Kidney glomerular epithelial cell (primary cell): ENCODE measurements at places on chromosomes 5 and 9.

- peak; percentile 14 for DNase-seq
Observed at GRCh38 chr5:133552925-133553525, 59.3 kb downstream of the FSTL4 start.

- no peak for DNase-seq
Observed at GRCh38 chr9:121325387-121325786, 44.7 kb downstream of the STOM start.

GRCh38 chr5:144173766-144174165 lies 3.1 kb downstream of the KCTD16 start:
- DNase-seq: no peak

GRCh38 chr5:135724617-135725016 lies 109.8 kb upstream of the SLC25A48 start:
- DNase-seq: no peak

GRCh38 chr5:164470312-164470711 lies 964.9 kb downstream of the MAT2B start:
- no peak for DNase-seq

DNA sequence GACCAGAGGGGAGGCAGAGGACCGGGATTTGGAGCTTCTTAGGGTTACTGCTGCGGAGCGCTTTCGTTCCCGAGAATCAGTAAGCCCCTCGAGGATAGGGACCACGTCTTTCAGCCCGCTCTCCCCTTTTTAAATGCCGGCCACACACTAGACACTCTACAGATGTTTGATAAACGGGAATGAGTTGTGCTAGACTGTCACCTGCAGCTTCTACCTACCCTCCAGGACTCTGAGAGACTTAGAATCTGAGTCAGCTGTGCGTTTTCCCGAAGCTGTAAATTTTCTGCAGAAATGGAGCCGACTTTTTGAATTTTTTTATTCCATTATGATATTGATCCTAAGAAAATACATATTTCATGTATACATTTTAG lies 670 bp downstream of the CCDC171 start:
- DNase-seq: no peak

GRCh38 chr9:112861638-112862555 lies 28.8 kb downstream of the SLC46A2 start:
- DNase-seq: no peak

- DNase-seq: no peak
Observed at GRCh38 chr9:74901001-74901400, 13.3 kb upstream of the TRPM6 start.

- peak; percentile 25 for DNase-seq
Observed at GRCh38 chr5:32076699-32077695, 97.1 kb downstream of the GOLPH3 start.

DNA sequence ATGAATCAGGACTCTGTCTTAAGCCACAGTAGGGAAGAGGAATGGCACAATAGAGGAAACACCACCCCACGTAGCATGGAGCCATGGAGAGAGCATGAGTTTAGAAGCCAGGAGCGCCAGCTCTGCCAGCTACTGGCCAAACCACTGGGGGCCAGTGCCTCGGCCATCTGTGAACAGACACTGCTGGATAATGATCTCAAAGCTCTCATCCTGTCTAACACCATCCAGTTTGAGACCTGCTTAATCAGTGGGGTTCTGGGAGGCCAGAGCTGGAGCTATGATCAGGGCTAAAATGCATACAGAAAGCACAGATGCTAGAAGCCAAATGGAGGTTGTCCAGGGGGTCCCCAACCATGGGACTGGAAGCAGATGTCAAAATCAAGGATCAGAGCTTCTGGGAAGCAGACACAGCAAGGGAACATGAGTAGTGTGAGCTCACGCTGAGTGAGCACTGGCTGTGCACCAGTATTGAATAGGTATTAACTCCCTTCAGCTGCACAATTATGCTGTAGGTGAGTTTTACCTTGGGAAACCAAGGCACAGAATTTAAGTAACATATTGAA lies 92.7 kb downstream of the KCNIP1 start:
- DNase-seq: no peak

GRCh38 chr9:125687163-125687863 lies 19.7 kb downstream of the MAPKAP1 start:
- DNase-seq: no peak

DNA sequence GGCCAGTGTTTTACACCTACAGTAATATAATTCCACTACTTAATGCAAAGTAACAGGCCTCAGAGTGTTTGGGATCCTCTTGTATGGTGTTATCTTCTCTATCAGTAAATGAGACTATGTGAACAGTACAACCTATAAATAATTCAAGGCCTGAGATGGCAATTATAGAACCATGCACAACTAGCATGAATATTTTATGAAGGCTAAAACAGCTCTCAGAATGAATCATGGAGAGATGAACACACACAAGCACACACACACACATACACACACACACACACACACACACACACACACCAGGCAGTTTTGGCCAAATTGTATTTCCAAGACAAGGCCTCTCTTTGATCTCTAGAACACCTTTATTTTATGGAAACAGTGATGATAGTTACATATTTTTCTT lies 224.9 kb downstream of the EBF1 start:
- no peak for DNase-seq

DNA sequence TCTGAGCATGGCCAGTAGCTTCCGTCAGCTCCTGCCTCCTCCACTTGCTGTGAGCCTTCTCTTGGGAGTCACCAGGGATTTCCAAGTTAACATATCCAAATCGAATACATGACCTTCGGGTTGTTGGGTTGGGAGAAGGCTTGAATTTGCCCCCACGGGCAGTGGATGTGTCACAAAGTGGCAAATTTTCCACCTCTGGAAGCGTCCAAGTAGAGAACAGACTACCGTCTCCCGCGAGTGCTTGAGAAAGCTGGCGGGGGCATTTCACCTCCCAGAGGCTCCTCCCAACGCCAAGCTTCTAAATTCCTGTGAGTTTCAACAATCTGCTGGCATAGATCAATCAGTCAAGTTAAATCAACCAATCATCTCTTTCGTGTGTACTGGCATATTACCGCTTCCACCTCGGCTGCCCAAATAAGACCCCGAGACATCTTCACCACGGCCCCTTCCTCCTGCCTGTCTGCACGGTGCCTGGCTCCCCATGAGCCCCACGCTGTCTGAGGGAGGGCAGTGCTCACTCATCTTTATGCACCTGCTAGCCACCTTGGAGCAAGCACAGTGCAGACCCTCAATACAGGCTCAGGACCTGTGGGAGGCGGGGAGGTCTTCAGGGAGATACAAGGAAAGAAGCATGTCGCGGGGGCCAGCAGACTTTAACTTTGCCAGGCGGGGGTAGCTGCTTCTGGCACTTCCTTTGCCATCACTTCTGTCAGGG lies 79.1 kb downstream of the MRPL36 start:
- no peak for DNase-seq

- DNase-seq: peak; percentile 49
Observed at GRCh38 chr5:61313960-61314681, 17.9 kb upstream of the ZSWIM6 start.

DNA sequence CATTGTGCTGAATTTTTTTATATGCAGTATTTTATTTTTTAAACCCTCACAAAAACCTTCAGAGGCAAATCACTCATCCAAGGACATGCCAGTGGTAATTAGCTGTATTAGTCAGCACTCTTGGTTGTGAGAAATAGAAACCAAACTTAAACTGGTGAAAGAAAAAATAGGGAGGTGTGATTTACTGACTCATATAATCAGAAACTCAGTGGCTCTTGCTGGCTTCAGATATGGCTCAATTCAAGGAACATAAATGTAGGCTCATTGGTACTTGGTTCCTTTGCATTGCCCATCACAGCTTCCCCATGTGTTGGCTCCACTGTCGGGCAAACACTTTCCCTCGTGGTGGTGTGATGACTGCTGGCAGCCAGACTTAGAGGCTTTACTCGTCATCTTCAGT lies 497.2 kb downstream of the MAT2B start:
- peak; percentile 42 for DNase-seq

GRCh38 chr5:74452856-74453255 lies 187.7 kb downstream of the ENC1 start:
- DNase-seq: no peak

DNA sequence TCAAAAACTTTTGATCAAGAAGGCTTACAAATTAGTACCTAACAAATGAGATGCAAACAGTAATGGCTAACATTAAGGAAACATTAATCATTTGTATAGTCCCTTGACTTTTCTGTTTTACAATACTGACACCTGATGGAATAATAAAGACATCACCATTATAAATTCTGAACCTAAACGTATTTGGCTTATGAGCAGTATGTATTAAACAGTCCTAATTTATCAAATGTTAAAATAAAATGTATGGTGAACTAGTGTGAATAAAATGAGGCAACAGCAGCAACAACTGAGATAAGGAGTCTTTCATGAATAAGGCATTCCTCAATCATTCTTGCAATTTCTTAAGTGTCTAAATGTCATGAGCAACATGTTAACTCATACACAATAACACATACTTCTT lies 6.0 kb downstream of the PUM3 start:
- DNase-seq: peak; percentile 16

DNA sequence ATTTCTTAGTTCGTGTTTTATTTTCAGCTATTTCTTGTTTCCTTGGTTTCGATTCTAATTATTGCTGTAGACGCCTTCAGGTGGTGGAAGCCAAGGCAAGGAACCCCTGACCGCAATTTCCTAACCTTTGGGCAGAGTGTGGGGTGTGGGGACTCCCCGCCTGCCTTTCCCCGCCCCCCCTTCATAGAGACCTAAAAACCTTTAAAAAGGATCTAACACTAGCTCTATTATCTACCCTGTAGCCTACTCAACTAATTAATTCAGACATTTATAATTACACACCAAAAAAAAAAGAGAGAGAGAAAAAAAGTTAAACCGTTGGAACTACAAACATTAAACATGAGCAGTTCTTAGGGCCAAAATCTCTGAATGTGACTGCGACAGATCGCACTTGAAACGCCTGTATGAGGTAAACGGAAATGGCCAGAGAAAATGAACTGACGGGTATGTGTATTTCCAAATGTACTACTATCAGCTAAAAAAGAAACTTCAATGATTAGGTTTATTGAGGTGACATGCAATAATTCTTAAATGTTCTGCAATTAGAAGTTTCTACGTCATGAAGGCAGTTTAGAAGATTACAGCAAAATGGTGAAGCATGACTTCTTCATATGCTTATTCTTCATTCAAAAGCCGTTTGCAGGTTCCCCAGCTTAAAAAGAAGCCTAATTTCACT lies 19.0 kb upstream of the FER start:
- DNase-seq: no peak

DNA sequence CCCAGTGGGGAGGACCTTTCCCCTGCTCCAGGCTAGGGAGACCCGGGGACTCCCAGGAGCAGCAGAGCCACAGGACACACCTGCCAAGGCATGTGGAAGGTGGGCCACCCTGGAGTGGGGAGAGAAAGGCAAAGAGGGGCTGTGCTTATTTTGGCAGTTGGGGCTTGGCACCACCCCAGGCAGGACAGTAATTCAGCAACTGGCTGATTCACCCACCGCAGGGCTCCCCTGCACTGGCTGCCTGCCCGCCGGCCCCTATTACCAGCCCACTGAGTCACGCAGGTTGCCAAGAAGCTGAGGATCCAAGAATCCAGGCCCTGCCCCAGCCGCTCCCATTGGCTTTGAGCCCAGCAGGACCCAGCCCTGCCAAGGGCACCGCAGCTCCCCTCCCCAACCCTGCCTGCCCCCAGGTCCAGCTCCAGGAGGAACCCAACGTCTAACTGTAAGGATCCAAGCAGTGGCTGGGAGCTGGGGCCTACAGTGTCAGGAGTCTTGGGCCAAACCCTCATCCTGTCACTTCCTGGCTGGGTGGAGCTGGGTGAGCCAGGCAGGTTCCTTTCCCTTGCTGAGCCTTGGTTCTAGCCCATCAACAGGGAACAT lies 14.2 kb upstream of the RALGDS start:
- peak; percentile 93 for DNase-seq

DNA sequence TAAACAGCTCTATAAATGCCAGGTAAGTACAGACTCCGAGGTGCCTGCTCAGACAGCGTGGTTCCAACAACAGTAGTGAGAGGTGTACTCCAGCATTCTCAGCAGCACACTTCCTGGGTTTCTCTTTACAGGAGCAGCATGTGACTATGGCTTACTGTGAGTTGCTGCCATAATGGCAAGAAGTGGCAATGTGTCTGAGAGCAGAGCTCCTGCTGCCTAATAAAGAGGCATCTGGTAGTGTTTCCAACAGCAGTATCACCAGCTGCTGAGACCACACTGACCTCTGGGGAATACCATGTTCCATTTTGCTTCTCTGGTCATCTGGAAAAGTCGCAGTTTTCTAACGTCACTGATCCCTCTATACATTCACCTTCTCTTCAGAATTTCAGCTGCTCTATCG lies 398.2 kb downstream of the SLCO4C1 start:
- no peak for DNase-seq

DNA sequence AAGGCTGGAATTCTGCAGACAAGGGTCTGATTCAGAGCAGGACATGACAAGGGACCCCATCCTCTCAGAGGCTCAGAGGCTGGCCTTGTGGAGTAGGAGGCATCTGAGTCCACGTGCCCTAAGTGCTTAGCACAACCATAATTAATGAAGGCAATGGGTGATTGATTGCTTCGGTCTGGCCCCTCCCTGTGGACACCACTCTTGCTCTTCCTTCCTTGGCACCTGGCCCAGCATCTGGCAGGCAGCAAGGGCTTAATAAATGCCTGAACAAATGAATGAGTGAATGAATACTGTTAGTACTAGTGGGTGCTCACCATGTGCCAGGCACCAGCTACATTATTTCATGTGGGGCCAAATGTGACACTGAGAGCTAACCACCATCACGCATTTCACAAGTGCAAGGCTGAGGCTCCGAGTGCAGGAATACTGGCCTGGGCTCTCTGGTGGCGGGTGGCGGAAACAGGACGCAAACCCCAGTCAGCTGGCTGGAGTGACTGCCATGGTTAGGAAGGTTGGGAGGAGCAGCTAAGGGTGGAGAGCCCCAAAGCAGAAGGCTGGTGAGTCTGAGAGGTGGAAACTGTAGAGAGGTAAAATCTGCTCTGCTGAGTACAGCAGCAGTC lies 53.6 kb downstream of the ASS1 start:
- no peak for DNase-seq

DNA sequence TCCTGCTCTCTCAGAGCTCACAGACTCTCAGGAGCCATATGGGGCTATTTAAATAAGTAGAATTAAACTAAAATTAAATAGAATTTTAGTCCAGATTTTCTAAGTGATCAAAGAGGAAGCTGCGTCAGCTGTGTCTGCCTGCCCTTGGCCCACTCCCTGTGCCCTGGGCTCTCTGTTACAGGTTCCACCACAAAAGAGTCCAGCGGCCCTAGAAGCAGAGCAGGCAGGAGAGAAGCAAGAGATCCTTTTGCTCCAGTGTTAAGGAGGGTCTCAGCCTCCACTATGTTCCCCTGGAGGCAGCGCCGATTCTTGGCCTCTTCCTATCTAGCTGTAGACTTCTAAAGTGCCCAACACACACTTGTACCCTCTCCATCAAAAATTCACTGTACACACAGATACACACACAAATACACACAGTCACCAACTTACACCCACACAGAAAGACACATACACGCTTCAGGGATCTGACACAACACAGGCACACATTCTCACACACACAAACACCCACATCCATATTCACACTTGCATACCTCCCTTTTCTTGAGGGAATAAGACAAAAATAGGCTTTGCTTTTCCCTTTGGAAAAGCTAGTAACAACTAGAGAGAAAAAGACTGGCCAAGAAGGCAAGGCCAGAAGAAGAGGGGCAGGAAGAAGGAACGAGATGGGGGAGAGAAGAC lies 5.5 kb upstream of the TNIP1 start:
- DNase-seq: peak; percentile 53

GRCh38 chr5:178839319-178839704 lies 20.4 kb upstream of the ZNF354B start:
- peak; percentile 8 for DNase-seq

- DNase-seq: no peak
Observed at GRCh38 chr9:135080286-135081263, 6.9 kb upstream of the OLFM1 start.

GRCh38 chr5:137507150-137507549 lies 8.0 kb upstream of the SPOCK1 start:
- DNase-seq: no peak
